Dermis microvascular lymphatic vessel endothelial cell (primary cell): ENCODE measurements at places on chromosomes 5 and 9. TPM values are rescaled to one million over a fixed set of nuclear protein-coding genes. Genes with fewer than 3 reads are reported as not detected.

The NEUROG1 gene
- total RNA-seq, result not detected in 2 replicates

- DNase-seq, result no peak
Measured at GRCh38 chr5:144464306-144464705, 293.6 kb downstream of the KCTD16 start.

- DNase-seq, result no peak
Measured at GRCh38 chr9:99634186-99634585, 187.5 kb upstream of the NR4A3 start.

DNA sequence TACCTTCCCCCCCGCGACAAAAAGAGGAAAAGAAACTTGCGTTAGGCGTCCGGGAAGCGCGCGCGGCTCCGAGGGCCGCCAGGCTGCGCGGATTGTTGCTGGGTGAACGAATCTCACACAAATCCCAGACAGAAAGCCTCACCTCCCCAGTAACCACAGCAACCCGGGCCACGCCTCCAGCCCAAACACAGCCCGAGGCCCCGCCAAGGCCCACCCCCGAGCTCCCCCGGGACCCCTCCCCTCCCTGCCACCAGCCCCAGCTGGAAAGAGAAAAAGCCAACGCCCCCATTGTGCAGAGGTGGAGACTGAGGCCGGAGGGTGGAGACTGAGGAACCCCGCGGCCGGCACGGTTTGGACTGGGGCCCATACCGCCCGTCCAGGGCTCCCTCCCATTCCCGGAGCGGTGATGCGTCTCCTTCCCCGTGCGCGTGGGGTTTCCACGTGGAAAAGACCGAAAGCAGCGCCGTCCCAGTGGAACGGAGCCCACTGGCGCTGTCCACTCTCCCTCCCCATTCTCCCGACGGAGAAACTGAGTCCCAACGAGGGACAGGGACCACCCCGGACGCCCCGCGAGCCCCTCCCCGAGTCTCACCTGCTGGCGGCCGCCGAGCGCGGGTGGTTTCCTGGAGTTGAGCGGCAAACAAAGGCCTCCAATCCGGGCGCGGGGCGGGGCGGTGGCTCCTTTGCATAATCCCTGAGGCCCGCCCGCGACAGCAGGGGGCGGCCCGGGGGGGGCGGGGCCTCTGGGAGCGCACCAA lies 10.2 kb upstream of the AKNA start:
- peak; percentile 93 for DNase-seq

DNA sequence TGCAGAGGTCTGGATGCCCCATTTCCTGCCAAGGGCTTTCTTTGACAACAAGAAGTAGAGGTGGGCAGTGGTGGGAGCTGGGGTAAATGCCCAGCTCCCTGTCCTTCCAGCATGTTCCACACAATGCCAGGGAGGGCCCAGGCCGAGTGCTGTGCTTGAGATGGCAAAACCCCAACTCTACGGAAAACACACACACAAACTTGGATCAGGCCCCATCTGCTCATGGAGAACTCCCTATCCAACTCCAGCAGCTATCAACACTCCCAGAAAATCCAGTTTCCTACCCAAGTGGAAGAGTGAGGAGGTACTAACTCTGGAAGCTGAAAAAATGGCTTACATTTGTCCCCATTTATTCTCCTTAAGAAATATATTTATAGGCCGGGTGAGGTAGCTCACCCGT lies 61.1 kb upstream of the FUBP3 start:
- DNase-seq, result no peak

GRCh38 chr5:23089286-23089685 lies 236.1 kb upstream of the CDH12 start:
- no peak for DNase-seq

The NR2F1 gene
- 41.5 and 102 TPM in 2 replicates for total RNA-seq

The CARTPT gene
- not detected in 2 replicates for total RNA-seq

DNA sequence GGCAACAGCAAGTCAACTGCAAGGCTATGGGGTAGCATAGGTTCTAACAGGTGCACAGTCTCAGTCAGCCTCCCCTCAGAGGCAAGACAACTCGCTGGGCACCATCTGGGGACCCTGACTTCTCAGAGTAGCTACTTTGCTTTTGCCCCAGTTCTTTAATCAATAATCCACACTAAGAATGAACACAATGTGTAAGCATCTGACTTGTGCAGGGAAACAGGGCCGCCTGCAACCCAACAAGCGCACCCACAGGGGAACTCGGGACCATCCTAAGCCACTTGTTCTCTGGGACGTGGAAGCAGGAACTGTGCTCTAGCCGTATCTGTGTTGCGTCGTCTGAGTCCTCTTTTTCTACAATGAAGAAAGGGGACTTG lies 1.9 kb downstream of the MOB3B start:
- DNase-seq, result no peak

GRCh38 chr5:139063664-139064054 lies 134.5 kb downstream of the SIL1 start:
- DNase-seq, result no peak

DNA sequence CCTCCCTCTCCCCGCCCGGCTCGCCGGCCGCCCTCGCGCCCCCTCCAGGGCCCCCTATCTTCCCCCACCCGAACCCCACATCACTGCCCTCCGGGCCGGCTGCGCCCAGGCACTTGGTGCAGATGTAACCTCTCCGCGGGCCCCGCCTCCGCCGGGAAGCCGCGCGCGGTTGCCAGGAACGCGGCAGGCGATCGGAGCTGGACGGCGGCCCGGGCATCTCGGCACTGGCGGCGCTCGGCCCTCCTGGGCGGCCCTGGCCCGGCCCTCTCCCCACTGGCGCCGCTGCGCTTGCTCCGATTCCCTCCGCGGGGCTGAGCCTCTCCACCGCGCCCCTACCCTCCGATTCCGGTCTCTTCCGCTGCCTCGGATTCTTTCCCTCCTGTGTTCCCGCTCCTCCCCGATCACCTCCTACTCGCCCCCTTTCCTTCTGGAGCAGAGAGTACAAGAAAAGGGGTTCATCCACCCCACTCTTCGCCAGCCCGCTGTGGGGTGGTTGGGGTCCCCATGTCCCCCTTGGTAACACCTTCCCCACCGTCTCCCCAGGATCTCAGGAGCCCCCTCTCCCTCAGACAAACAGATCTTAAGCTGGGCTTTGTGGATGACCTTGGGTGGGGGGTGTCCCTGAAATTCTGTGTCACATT lies 70.6 kb downstream of the C9orf50 start:
- no peak for DNase-seq

The PCDHB8 gene
- total RNA-seq, result 0.38 and 0.51 TPM in 2 replicates

GRCh38 chr5:171137768-171138525 lies 171.1 kb upstream of the TLX3 start:
- no peak for DNase-seq
